ENCODE measurements at places on chromosomes 3 and 15.

- DNase-seq, result no peak
Measured at GRCh38 chr3:182606905-182607504, 186.3 kb upstream of the ATP11B start.

DNA sequence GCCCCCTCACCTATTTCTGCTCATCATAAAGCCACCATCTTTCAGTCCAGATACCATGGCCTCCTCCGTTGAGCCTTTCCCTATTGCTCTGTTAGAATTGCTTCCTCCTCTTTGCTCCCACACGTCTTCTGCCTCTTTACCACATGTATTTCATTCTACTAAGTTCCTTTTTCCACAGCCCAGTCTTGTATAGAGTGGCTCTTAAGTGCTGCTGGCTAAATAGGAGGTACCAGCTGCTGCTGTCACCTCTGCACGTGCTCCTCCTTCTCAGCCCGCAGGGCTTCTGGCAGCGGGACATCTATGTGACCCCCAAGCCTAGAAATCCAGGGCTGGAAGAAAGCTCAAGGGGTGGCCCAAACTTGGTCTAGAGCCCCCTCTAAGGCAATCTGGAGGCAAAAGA, 38.8 kb upstream of the PLXND1 start:
- DNase-seq, result no peak

DNA sequence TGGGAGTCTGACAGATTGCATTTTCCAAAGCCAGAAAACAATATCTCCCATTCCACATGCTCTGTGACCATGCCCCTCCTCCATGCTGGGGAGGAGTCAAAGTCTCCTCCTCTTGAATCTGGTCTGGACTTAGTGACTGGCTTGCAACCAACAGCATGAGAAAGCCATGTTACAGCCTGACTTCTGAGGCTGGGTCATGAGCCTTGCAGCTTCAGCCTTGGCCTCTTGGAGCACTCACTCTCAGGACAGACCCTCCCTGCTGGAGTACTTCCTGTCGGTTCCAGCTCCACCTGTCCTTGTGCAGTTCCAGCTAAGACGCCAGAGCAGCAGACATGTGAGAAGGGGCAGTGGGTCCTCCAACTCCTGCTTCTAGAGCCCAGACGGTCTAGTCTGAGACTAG, 49.7 kb upstream of the RBSN start:
- no peak for DNase-seq

DNA sequence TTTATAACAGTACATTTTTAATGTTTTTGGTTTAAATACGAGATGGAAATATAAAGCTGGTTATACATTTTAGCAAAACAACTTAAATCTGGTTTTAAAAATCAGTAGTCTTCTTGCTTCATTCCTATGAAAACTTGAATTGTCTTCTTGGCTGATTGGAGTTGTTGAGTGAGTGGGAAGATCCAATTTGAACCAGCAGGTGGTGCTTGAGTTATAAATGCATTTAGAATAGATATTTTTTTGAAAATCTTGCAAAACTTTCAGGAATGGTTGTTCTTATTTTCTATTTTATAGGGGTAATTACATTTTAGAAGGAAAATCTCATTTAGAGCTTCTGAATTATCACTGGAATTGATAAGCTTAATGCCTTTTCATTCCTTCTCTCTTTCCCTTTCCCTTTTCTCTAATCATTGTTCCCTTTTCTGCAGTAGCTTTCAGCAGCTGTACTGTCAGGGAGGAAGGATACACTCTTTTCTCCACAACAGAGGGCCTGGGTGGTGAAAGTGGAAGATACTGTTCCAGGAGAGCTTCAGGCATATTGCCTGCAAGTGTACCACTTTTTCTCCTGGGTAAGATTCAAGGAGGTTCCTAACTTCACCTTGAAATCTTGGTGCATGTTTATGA, 335.6 kb downstream of the NLGN1 start:
- no peak for DNase-seq

- no peak for DNase-seq
Measured at GRCh38 chr3:47108546-47108945, 55.4 kb downstream of the SETD2 start.

GRCh38 chr15:41416128-41416741, 660 bp upstream of the RTF1 start:
- DNase-seq, result no peak

DNA sequence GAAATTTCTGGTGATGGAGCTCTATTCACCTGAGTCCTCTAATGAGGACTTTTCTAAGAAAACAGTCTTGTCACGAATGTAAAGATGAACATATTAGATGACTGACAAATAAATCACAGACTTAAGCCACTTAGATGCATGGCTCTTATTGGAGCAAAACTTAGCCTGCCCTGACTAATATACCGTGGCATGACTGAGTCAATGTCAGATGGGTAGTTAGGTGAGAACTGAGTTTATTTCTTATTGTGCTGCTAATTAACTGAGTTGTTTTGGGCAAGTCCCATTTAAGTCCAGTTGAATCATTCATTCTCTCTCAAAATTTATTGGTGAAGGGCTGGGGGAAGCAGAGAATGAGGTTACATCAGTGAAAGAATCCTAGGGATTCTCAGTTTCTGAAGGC, 459.8 kb downstream of the MCTP2 start:
- DNase-seq, result no peak

DNA sequence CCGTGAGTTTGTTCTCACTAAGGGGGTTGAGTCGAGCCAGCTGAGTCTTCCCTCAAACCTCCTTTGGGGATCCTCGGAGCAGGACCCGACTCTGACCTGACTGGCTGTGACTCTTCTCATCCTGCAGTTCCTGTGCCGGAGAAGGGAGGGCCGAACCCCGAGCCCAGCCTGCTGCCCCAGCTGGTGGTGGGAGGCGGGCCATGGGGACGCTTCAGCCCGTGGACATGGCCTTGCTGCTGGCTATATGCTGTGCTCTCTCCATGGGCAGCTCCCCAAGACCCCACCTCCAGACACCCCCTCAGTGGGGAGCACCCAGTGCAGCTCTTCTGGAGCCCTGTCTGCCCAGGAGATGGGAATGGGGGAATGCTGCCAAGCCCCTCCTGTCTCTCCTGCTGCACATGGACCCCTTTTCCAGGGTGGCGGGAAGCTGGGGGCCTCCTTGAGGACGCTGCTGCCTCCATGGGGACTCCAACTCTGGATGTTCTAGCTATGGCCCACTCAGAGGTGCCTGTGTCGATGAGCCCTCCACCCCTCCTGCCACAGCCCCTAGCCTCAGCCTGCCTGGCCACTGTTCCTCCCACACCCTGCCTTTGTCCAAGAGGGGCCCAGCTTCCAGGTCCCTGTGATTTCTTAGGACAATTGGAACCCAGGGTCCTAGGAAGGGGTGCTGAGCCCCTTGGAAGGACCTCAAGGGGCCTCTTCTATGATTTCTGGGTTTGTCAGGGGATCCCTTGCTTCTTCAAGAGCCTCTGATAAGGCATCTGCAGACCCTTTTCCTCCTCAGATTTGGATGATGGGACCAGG, 12.8 kb downstream of the C15orf39 start:
- no peak for DNase-seq

DNA sequence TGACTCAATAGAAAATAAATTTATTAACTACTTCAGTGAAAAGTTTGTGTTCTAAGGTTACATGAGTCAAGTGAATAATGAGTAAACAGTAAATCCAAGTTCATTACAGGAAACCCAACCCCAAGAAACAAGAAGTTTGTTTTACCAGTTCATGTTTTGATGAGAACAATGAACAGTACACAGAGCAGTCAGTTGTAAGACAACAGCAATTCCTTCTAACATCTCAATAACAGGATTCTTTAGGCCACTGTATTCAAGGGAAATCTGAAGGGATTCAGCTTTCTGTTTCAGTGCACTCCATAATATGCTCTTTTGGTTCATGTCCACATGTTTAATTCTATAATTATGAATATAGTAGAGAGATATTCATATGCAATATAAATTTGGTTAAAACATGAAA, 18.4 kb downstream of the ATR start:
- no peak for DNase-seq

DNA sequence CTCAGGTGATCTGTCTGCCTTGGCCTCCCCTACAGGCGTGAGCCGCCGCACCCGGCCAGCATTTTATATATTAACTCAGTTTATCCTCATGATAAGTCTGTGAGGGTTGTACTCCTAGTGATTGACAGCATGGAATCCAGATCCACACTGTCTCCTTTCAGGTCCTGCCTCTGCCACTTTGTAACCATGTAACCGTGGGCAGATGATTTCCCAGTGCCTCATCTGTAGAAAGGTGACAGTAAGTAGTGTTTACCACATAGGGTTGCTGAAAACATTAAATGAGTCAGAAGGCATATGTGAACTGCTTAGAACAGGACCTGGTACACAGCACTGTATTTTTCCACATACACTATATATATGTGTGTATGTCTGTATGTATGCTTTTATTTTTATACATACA, 2.4 kb downstream of the FYTTD1 start:
- DNase-seq, result no peak

DNA sequence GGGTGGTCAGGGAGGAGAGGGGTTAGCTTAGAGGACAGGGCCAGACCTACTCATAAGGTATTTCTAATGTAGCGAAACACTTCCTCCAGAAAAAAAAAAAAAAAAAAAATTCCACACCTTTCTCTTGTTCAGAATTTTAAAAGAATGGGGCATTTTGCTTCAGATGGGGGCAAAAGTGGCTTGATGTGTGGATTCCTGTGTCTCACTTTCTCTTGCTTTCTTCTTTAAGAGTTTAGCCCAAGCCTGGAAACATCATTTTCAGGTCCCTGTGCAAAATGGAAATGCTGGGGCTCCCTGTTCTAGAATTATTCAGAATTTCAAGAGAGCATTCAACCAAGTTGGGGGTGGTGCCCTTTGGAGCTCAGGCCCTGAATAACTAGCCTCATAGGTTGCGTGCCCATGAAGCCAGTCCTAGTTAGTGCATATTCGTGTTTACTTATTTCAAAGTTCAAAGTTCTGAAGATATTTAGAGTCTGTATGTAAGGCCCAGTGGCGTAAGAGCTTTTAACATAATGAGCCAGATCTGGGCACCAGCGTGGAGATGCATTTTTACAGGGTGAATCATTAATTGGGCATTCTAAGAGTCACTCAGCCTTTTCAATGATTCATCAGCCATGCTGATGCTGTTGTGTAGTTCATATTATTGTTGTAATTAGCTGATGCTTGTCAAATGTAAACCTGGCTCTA, 104.5 kb downstream of the RPLP1 start:
- DNase-seq, result no peak

DNA sequence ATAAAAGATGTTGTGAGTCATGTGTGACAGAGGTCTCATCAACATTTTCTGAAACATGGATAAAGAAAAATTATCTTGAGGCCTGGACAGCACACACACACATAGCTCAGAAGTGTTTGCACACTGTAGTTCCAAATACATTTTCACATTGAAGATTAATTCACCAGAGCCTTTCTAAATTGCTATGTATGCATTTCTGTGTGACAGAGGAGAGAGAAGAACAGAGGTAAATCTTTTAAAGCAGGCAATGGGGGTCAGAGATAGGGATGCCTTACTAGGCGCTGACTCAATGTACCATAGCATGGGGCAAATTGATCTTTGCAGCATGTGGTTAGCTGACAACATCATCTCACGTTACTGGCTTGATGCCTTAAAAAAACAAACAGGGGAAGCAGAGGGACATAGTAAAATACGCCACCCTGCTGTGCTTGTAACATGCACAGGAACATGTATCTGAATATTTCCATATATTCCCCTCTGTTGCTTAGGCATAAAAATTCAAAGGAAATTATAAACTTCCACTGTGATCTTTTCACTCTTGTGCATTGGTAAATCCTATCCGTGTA, 7.7 kb downstream of the POU1F1 start:
- DNase-seq, result no peak

DNA sequence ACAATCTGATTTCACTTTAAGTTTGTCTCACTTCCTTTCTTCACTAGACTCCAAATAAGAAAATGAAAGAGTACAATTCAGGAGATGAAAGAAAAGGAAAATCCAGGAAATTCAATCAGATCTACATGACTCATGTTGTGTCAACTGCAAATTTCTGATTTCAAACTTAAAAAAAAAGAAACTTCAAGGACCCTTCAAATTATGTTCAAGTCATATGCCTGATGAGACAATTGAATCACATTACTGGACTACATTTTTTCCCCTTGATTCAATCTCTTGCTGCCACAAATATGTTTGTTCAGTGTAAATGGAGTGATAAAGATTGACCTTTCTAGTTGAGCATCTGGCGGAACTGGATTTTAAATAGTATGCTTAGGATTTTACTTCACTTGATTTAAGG, 37.4 kb downstream of the FRMD5 start:
- DNase-seq, result no peak

DNA sequence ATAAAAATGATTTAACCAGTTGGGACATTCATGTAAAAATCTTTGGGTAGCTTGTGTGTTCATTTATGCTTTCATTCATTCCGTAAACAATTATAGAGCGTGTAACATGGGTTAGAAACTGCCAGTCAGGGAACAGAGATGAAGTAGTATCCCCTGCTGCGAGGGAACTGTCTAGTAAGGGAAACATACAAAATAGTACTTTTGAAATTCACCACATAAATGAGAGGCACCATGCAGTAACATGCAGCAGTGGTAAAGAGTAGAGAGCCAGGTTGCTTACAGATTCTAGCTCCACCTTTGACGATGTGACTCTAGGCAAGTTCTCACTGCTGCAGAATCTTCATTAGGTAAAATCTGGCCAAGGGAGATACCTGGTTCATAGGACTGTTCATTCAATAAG, 938 bp downstream of the DZIP3 start:
- no peak for DNase-seq

GRCh38 chr3:23826382-23827064, 20.8 kb downstream of the UBE2E1 start:
- DNase-seq, result no peak

DNA sequence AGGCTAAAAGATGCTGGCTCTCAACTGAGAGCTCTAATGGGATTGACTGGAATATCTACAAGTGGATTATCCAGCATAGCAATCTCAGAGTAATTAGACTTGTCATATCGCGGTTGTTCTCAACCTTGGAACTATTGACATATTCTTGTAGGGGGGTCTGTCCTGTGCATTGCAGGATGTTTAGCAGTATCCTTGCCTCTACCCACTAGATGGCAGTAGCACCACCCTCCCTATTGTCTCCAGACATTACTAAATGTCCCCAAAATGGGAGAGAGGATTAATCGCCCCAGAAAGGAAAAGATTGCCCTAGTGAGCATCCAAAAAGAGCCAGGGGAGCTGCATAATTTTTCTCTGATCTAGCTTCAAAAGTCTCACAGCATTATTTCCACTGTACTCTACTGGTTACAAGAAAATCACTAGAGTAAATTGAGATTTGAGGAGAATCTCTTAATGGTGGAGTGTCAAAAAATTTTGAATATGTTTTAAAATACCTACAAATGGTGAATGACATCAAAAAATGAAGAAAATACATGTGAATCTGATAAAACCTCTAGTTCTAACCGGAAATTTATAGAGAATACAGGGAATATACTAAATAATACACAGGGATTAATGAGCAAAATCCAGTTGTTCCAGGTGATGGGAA, 388.2 kb upstream of the AGTR1 start:
- DNase-seq, result no peak

- no peak for DNase-seq
Measured at GRCh38 chr15:88121968-88122530, 134.5 kb downstream of the NTRK3 start.
